Dermis blood vessel endothelial cell (primary cell): ENCODE measurements at places on chromosomes 1 and 21.
A peak's percentile ranks its signal among the peaks of the same experiment; 100 is the strongest.

GRCh38 chr1:159007726-159008125 lies 2.0 kb upstream of the IFI16 start:
- no peak for DNase-seq

DNA sequence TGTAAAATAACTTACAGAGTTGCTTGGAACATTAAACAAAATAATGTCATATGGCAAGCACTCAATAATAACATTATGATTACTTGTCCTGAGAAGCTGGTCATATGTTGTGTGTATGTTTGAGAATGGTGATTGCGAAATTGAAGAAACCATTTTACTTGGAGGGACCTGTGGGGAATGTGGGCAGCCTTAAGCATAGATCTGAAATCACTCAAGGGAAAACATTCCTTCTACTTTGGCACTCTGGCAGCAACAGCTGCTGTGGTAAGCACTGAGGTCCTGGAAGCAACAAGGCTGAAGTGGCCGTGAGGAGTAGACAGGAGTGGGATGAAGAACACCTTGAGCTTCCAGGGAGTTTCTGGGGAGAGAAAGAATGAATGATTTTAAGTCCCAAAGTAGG lies 165.4 kb upstream of the ADAMTS5 start:
- no peak for DNase-seq

GRCh38 chr21:44956356-44957046 lies 16.7 kb downstream of the SLX9 start:
- DNase-seq: no peak

GRCh38 chr1:53652441-53653199 lies 86.3 kb downstream of the GLIS1 start:
- no peak for DNase-seq

DNA sequence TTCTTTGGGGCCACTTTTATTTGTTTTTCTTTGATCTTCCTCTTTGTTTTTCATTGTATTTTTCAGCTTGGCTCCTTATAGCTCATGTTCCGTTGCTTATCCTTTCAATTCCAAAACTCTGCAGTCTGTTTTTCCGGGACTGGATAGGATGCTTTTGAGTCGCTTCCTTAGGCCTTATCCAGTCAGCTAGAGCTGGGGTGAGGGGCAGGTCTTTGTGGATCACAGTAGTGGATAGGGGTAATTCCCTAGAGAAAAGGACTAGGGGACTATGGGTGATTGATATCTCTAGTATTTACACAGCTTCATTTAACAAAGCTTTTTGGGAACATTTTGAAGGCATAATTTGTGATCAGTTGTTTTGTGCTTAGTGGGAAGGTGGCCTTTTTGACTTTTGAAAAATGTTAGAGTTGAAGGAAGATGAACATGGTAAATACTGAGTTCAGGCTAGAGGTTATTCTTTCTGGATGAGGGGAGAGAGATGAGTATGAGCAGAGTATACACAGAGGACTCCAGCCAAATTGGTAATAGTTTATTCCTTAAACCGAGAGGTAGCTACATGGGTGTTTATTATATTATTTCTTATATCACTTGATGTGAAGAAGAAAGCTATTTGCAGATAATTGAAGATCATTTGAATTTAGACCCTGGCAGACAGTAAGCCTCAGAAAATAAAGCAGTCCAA lies 22.5 kb downstream of the CEP350 start:
- DNase-seq: no peak

DNA sequence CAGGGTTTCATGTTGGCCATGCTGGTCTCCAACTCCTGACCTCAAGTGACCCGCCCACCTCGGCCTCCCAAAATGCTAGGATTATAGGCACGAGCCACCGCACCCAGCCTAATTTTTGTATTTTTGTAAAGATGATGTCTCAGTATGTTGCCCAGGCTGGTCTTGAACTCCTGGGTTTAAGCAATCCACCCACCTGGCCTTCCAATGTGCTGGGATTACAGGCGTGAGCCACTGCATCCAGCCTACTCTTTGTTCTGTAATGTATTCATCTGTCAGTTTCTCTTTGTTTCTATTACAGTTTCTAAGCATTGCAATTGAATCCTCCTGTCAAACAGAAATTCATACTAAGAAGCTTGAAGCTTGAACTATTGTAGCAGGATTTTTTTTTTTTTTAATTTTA lies 54.8 kb upstream of the RCC1 start:
- no peak for DNase-seq

- no peak for DNase-seq
These were observed 110.8 kb downstream of the KCND3 start for GRCh38 chr1:111878649-111879048.

- peak; percentile 63 for DNase-seq
These were observed 7.5 kb upstream of the ZNF648 start for GRCh38 chr1:182069028-182069466.

- no peak for DNase-seq
These were observed 30.5 kb upstream of the CLCA4 start for GRCh38 chr1:86516335-86516734.

DNA sequence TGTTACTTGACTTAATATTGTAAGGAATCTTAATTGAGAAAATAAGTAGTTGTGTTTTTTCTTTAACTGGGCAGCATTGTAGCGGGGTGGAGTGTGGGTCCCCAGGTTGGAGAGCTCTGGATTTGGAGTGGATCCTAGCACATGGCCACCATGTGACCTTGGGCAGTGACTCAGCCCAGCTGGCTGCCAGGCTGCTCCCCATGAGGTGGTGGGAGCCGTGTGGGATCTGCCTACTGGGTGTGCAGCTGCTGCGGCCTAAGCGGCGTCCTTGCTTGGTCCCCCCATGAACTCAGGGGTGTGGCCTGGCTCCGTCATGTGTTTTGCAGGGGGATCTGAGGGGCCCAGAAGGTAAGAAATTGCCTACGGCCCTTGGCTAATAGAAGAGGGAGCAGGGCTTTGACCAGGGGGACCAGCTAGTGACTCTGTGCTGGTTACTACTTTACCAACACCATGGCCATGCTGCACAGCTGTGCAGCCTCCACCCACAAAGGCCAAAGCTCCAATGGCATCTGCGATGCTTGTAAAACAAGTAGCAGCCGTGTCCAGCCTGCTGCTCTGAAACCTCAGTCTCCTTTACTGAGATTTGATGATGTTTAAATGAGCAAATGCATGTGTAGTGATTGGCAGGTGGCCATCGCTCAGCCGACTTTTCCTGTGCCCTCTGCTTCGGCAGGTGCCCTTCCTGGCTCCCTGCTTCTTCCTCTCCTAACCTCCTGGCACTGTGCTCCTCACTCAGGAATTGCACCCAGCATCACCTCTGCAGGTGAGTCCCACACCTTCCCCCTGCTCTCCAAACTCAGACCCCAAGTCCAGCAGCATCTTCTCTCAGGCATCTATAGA lies 68.3 kb downstream of the ADARB1 start:
- DNase-seq: peak; percentile 47

GRCh38 chr1:56468518-56468917 lies 110.8 kb downstream of the PLPP3 start:
- no peak for DNase-seq

DNA sequence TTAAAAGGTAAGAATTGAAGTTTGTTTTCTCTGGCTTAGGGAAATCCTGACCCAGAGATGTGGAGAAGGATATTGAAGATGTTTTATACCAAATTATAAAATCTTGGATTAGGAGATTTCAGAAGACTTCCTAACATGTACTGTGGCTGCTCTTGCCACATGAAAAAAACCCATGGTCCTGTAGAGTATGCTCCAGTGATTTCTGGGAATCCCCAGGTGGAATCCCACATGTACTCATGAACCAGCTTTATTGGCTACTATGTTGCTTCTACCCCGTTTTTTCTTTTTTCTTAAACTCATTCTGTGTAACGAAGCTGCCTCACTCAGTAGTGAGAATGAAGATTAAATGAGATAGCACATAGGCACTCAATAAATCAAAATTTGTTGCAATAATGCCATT lies 132.7 kb upstream of the SGIP1 start:
- DNase-seq: no peak

DNA sequence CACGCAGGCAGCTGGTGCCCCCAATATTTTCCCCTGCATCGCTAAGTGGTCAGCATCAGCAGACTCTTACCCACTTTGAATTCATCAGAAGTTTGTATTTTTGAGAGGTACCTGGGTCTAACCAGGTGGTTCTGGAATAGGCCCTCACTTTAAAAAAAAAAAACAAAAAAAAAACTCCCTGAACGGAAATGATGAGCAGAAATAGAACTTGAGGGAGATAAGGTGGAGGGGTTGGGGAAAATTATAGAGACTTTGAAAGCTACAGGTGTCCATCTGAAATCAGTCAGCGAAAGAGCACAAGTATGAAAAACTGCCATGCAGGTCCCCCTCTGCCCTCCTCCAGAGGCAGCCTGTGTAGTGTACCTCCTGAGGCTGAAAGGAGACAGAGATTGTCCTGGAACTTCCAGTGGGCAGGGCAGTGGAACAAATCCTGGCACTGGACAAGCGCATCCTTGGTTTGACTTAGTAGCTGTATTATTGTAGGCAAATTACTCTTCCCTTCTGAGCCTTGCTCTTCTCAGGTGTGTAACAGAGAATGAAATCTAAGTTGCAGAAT lies 1.2 kb downstream of the SLAMF7 start:
- DNase-seq: no peak

DNA sequence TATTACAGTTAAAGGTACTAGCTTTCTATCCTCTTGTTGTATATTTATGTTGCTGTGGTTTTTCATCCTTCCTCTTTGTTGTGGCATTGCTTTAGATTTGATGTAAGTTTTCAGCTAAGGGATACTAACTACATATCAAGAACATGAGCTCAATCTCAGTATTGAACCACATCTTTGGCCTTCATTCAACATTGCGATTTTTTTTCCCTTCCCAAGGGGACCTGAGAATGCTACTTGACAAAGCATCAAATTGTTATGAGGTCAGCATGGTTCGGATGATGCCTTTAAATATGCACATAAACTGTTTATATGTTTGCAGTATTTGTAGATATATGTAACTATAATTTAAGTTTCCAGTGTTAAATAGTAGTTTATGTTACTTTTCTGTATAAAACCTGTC lies 31.7 kb upstream of the GPR88 start:
- DNase-seq: no peak

- DNase-seq: peak; percentile 96
These were observed 28.5 kb downstream of the ECE1 start for GRCh38 chr1:21261551-21262292.

DNA sequence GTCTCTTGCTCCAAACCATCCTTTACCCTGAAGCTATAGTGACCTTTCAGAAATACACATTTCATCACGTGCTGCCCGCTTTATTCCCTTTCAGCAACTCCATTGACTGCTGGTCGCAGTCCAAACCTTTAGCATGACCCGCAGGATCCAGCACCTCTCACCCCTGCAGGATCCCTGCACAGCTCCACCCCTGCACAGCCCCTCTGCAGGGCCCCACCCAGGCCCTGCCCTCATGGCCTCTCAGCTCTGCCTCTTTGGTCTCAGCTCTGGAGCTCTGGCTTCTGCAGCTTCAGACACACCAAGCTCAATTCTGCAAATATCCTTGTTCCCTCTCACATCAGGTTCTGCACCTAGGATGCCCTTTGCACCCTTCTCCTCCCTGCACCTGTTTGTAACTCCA lies 264.9 kb upstream of the C1orf174 start:
- DNase-seq: no peak

DNA sequence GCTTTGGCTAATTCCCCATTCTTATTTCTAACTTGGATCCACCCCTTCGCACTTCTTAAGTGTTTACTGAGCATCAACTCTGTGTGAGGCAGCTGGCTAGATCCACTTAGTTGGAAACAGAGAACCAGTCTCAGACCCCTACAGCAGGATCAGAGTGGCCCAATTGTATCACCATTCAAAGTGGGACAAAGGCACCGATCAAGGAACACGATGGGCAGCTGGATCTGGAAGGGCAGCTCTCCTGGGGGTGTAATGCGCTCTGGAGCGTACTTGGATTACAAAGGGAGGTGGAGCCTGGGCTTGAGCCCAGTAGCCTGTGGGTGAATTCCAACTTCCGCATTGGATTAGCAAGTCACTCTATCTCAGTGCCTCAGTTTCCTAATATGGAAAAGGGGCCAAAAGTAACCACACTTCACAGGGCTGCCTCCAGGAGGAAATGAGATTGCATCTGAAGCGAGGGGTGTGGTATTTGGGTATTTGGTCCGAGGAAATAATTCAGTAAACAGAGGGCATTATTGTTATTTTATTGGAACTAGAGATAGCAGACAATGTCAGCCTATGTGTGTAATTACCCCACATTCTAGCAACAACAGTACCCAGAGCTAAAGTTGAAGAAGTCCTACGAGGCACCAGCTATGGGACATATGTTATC lies 11.9 kb downstream of the ECE1 start:
- peak; percentile 83 for DNase-seq

DNA sequence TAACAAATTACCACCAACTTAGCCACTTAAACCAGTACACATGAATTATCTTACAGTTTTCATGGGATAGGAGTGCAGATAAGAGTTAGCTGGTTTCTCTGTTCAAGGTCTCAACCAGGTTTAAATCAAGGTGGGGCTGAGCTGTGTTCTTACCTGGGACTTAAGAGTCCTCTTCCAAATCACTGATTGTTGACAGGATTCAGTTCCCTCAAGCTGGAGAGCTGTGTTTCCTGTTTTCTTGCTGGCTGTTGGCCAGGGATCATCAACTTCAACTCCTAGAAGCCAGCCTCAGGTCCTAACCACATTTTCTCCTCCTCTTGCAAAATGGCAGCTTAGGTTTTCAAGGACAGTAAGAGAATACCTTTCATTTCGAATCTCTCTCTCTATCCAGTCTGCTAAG lies 123.8 kb upstream of the CHRM3 start:
- DNase-seq: no peak

- no peak for DNase-seq
These were observed 38.2 kb downstream of the ZBTB40 start for GRCh38 chr1:22489823-22490222.

GRCh38 chr21:42527127-42527488 lies 13.5 kb downstream of the SLC37A1 start:
- DNase-seq: no peak

DNA sequence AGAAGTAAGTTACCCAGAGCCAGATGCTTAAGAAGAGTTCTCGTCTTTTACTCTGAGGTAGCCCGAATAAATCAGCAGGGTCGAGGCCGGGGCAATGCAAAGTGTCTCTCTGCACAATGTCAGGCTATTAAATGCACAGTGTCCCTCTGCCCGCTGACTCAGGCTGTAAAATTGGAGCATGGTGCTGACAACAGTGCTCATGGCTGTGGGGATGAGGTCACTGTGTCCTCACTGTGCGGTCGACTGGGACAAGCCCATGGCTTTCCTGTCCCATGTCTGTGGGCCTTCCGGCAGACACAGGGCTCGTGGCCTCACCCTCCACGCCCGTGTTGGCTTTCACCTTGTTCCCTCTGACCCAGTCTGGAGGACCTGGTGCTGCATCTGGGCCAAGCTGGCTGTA lies 14.6 kb upstream of the SLC2A1 start:
- DNase-seq: no peak

- DNase-seq: no peak
These were observed 28.2 kb upstream of the LGALS8 start for GRCh38 chr1:236495467-236496112.
